ENCODE measurements at places on chromosomes 2 and 18.

- DNase-seq, result no peak
These were observed 100.2 kb downstream of the TWIST2 start for GRCh38 chr2:238947920-238948710.

GRCh38 chr2:145813481-145813880, 1293.6 kb upstream of the ZEB2 start:
- peak; percentile 19 for DNase-seq

GRCh38 chr2:157203651-157204050, 53.9 kb upstream of the GALNT5 start:
- DNase-seq, result no peak

- peak; percentile 48 for DNase-seq
These were observed 151.4 kb downstream of the TNS1 start for GRCh38 chr2:217851191-217852020.

DNA sequence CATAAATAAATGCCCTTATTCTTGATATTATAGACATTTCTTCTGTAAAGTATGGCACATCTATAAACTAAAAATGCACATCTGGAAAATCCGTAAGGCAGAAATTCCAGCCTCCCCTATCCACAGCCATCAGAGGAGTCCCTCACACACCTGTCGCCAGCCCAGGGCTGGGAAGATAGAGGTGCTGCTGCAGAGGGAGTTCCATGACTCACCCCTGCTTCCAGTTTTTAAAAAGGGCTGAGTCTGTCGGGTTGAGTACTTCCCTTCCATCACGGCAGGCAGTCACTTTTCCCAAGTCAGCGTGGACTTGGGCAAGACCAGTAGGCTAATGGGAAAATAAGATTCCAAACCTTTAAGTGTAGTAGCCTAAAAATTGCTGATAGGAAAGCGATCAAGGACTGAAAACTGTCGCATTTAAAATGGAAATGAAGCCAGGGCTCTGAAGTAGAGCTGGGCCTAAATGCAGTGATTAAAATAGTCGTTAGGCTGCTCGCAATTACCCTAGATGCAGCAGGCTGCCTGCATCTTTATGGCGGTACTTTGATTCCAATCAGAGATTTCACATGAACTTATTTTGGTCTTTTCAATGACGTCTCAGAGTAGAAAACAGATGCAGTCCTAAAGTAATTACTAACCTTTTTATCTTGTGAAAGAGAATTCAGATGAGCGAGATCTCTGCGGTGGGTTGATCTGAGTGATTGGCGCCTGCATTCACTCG, 280.5 kb downstream of the AGAP1 start:
- no peak for DNase-seq

GRCh38 chr2:96175951-96176350, 30.7 kb upstream of the DUSP2 start:
- no peak for DNase-seq

GRCh38 chr2:46748735-46749531, 166.7 kb downstream of the MCFD2 start:
- DNase-seq, result peak; percentile 9

- DNase-seq, result no peak
These were observed 57.0 kb downstream of the TET3 start for GRCh38 chr2:74041726-74042125.

- no peak for DNase-seq
These were observed 240.4 kb upstream of the LYPD1 start for GRCh38 chr2:132910432-132910831.

DNA sequence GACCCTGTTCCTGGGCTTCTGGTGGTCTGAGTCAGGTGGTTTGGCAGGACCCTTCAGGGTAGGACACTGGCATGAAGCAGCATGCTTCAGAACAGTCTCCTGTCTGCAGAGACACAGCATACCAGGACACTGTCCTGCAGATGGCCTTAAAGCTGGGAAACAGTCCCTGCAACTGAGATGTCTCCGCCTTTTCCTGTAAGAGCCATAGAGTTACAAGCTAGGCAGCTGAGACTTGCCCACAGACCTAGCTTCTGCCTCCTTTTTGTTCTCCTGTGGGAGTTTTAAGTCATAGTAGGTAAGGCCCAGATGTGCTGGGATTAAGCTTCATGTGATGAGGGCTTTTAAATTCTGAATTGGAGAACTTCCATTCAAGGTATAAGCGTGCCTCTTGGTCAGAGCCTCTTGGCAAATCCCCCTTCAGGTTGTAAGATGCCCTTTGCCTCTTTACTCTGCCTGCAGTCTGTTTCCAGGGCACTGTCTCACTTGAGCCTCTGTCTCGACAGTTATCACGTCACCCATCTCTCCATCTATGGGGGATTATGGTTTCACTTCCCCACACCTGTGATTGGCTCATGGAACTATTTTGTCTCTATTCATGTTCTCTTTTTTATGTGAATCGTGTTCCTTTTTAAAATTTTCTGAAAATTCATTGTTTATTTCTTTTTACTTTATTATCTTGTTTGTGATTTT, 51.8 kb downstream of the COA5 start:
- no peak for DNase-seq

DNA sequence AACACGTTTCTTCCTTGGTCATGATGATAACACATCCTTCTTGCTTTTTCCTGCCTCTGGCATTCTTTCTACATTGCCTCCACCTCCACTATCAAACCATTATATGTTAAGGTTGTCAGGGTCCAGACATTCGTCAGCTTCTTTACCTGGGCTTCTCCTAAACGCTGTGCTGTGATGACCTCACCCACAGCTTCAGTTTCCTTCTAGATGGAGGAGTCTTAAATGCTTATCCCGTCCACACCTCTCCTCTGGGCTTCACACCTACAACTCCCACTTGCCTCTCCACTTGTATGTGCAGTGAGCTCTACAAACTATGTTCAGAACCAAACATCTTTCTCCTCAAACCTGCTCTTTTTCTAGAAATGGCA, 666 bp upstream of the STAT1 start:
- DNase-seq, result no peak

DNA sequence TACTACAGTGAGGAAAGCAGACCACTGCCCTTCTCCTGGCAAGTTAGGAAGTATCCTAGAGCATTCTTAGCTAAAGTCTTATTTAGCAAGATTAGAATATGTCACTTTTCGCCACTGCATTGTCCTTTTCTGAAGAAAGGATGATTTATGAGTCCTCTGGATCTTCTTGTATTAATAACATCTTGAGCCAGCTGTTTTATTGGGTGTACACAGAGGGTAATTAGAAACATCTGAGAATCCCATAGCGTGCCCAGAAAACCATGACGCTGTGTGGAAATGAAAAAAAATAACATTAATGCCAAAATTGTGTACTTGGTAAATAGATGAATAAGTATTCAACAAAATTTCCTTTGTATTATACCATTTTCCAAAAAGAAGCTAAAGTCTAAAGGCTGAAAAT, 198.7 kb downstream of the LTBP1 start:
- peak; percentile 79 for DNase-seq

DNA sequence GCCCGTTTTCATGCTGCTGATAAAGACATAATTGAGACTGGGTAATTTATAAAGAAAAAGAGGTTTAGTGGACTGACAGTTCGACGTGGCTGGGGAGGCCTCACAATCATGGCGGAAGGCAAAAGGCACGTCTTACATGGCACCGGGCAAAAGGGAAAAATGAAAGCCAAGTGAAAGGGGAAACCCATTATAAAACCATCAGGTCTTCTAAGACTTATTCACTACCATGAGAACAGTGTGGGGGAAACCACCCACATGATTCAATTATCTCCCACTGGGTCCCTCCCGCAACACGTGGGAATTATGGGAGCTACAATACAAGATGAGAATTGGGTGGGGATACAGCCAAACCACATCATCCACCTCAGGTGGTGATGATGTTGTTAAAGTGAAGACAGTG, 3.3 kb upstream of the RAB12 start:
- no peak for DNase-seq
